ENCODE measurements at places on chromosomes 16 and 17.

GRCh38 chr16:2071454-2072202, 23.8 kb downstream of the TSC2 start:
- no peak for DNase-seq

DNA sequence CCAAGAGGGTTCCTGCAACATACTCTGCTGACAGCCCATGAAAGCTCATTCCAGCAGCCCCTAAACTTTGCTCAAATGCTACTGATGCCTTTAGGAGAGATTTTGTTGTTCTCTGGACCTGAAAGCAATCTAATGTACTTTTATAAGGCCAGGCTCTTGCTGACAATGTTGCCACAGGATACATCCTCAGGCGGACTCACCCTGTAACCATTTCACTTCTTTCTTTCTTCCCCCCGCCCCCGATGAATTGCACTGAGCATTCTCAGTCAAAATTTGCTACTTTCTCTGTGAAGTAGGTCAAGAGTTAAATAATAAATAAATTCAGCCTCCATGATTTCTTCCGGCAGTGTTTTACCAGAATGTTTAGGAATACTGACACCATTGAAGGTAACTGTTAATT, 1.5 kb downstream of the GAS7 start:
- no peak for DNase-seq

DNA sequence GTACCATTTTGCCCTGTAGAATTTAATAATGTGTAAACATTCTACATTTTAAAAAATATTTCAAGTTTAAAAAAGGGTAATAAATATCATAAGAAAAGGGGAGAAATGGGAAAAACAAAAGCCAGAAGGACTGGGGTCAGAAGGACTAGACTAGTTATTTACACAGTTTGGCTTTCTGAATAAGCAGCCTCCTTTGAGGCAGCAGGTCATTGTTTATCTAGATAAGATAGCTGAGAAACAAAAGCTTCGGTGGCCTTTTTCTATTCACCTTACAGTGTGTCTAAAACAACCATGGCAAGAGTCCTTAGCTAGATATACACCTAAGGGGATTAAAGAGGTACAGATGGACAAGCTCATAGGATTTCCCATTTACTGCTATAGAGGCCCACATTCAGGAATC, 396.5 kb upstream of the PMFBP1 start:
- no peak for DNase-seq

GRCh38 chr16:35733971-35734702, 2274.7 kb downstream of the TP53TG3F start:
- DNase-seq = no peak

- DNase-seq = no peak
Observed at GRCh38 chr17:622356-622755, 92.3 kb downstream of the VPS53 start.

DNA sequence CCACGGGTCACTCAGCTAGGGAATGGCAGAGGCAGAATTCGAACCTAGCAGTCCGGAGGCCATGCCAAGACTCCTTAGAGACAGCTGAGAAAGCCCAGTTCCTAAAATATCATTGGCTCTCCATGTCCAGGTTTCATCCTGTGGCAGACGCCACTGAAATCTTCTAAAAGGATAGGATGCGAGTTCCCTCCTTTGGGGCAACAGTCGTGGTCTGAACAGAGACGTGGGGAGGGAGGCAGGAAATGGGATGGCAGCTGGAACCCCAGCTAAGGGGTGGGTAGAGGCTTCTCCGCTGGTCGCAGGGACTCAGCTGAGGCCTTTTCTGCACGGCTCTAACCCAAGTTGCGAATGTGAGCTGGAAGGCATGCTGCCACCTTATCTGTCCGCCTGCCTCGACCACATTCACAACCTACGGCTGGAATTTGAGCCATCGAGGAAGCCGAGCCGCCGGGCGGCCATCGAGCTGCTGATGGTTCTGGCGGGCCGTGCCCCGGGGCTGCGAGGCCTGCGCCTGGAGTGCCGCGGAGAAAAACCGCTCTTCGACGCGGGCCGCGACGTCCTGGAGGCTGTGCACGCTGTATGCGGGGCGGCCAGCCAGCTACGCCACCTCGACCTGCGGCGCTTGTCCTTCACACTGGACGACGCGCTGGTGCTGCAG, 1.9 kb upstream of the HSF4 start:
- no peak for DNase-seq

DNA sequence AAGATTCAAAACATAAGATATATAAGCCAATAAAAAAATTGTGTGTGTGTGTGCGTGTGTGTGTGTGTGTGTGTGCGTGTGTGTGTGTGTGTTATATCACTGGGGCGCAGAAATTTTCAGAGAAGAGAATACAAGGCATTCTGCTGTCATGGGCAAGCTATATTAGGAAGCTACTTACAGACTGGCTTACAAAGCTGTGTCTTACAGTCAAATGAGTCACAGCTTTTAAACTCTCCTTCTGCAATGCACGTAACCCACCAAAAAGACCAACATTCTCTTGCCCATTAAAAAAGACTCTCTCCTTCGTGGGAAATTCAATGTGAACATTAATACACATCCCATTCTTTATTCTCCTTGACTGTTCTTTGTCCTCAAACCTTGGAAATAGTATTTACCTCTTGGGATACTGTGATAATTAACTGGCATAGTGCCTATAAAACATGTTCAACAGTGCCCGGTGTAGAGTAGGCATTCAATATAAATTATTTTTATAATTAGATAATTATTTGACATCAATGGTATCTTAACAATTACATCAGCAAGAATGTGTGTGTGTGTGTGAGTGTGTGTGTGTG, 860.4 kb upstream of the SOX9 start:
- no peak for DNase-seq

- no peak for DNase-seq
Observed at GRCh38 chr17:50518384-50519023, 10.3 kb downstream of the MYCBPAP start.

DNA sequence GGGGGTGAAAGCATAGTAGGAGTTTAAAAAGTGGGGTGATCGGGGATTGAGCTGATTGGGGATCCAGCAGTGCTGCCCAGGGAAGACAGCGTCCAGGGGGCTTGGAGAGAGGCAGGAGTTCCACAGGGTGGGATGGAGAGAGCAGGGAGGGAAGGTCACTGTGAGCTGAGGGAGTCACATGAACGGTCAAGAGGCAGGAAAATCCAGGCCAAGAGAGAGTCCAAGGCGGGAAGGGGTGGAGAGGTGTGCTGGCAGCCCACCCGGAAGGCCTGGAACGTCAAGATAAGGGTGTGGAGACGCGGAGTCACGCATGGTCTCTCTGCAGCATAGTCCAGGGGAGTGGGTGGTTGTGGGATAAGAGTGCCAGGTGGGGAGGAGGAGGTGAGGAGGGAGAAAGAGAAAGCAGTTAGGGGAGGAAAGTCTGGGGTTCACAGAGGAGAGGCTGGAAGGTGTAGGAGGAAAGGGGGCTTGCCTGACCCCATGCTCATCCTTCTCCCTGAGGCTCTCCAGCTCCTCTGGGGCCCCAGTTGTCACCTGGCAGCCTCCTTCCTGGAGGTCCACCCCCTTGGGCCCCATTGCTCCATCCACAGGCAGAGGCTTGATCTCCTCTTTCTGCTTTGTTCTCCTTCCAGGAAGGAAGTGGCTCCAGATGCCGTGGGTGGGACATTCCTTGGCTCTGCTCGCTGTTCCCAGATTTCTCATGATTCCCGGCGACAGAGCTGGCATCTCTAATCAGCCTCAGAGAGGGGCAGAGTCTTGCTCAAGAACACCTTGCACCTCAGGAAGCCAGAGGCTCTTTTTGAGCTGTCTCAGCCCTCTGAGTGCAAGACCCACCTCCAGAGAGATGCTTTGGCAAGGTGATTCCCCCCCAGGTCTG, 28.7 kb downstream of the CCR7 start:
- no peak for DNase-seq

DNA sequence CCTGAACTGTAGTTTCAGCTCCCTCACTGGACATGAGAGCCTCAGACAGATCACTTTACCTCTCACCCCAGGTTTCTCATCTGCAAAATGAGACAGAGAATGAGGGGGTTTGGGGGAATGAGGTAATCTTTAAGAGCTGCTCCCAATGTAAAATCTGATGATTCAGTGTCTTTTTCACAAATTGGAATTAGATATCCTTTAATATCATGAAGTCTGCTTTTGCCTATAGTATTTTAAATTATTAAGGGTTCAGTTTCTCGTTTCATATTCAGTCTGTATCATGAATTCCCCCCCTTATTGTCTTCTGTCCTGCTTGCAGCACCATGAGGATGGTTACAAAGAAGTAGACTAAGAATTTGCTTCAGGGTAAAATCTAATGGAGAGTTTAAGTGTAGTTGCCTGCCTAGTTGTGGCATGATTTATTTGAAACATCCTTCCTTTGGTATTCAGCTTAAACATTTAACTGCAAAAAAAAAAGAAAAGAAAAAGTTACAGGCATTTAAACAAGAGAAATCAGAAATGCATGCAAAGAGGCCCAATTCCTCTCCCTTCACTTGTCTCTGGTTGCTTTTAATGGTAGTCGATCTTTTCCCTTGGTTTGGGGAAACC, 77.3 kb downstream of the WNT3 start:
- no peak for DNase-seq

- no peak for DNase-seq
Observed at GRCh38 chr16:78271981-78272380, 172.5 kb downstream of the WWOX start.

- DNase-seq = no peak
Observed at GRCh38 chr17:79008666-79009387, 737 bp downstream of the CANT1 start.

DNA sequence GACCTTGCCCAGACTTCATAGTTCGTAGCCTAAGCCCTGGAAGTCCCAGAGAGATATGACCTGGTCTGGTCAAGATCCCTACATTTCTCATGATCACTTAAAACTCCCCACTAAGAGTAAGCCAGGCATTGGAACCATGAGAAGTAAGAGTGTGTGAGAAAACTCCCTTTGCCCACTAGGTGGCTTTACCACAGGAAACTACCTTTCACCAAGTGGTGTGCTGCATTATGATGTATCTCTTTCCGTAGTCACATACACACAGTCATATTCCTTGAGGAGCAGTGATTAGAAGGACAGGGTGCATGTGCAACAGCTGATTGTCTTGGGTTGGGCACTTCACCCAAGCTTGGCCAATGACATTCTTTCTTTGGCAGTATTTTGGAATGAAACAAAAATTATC, 639.3 kb downstream of the KCNJ2 start:
- DNase-seq = no peak

DNA sequence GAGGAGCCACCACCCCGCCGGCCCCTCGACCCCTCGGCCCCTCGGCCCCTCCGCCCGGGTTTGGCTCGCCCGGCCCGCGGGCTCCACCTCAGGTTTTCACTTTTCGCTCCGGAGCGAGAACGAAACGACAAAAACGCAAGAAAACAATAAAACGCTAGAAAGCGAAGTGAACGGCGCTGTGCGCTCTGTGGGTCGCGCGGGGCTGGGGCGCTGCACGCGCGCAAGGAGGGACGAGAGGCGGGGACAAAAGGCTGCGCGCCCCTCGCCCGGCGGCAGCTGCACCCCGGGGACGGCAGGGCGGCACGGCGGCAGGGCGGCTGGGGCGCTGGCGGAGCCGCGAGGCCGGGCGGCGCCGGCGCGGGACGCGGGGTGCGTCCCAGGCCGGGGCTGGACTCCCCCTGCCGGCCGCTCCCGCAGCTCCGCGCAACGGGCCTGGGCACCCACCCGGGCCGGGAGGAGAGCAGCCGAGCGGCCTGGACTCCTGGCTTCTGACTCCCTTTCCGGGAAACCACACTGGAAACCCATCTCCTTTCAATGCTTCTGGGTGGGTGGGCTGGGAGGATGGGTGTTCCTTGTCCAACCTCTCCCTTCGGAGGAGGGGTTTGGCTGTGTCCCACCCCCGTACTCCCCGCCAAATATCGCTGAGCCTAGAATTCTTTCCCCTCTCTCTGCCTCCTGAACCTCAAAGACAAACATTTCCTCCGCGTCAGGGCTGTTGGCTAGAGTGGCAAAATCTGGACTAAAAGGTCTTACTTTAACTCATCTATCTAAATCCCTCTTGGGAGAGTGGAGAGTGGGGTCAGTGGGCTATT, 9.9 kb downstream of the TBX2 start:
- peak; percentile 45 for DNase-seq

DNA sequence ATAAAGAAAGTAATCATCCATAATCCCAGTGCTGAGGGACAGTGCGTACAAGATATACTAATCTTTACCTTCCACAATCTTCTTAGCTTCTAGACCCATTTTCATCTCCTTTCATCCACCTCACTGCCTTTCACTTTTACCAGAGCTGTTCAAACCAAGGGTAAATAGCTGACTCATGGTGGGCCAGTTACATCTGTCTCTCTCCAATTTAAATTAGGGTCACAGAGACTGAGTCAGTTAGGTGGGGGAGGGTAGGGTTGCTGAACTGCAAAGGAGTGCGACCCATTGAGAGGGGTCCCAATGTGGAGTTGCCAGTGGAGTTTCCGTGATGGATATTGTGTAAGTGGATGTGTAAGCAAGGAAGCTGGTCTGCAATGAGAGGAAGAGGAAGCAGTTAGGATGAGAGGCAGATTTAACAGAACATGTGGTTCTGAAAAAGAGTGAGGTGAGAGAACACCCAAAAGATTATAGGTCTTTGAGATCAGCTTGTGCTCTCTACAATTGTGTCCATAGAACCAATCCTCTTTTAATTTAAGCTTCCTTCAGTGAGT, 83.5 kb downstream of the GP2 start:
- DNase-seq = no peak

DNA sequence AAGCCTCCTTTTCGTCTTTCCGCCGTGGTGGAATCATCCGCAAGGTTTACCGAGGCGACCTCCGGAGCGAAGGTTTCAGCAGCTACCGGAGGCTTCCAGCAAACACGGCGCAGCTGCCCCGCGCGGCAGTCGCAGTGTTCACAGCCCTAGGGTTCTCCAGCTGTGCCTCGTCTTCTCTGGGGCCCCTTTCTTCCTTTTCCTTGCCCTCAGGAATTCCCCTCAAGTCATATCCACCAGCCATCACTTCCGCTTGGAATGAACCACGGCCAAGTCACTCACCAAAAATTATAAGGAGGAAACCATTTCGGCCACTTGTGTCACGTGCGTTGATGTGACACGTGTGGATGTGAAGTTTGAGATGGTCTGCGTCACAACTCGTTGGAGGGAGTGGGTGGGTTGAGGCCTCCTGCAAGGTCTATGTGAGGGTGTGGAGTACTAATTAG, 636 bp upstream of the ERN1 start:
- DNase-seq = no peak

GRCh38 chr16:17544304-17544703, 73.5 kb upstream of the XYLT1 start:
- no peak for DNase-seq

DNA sequence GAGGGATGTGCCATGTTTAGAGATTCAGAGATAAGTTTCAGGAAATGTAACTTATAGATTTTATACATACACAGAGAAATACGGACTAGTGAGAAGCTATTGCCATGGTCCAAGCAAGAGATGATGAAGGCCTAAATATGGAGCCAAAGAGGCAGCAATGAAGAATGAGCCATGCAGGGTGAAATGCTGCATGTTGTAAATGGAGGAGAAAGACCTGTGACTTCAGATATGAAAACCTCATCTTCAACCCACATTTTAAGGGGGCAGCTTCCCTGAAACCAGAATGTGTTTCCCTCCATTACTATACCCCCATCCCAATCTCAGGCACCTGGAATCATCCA, 2.9 kb downstream of the CCL2 start:
- no peak for DNase-seq

Data from NCI-H1436 (cell line).